H1 (cell line): ENCODE measurements at places on chromosomes 5 and 9. TPM values are rescaled to one million over a fixed set of nuclear protein-coding genes. Genes with fewer than 3 reads are reported as not detected.

GRCh38 chr5:2186472-2187015, 303.8 kb upstream of the IRX4 start:
- H3K4me3 ChIP-seq: no peak overlapping the region
- H3K27me3 ChIP-seq: no peaks in the 10 kb centered on the region
- no peak overlapping the region for H3K27ac ChIP-seq
- no peaks in the 10 kb centered on the region for H3K4me1 ChIP-seq

DNA sequence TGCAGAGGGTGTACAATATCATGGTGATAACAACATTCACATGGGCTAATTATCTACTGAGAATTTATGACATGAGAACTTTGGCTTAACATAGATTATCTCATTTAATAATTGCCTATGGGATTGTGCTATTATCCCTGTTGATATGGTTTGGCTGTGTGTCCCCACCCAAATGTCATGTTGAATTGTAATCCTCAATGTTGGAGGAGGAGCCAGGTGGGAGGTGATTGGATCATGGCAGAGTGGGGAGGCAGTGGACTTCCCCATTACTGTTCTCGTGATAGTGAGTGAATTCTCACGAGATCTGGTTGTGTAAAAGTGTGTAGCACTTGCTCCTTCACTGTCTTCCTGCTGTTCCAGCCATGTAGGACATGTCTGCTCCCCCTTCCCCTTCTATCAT, 186.4 kb downstream of the TRIM32 start:
- H3K4me3 ChIP-seq: no peak overlapping the region
- H3K27ac ChIP-seq: no peak overlapping the region
- H3K27me3 ChIP-seq: no peaks in the 10 kb centered on the region
- peaks cover 3% of the 10 kb centered on the region; the same call in 1 of the 2 replicates for H3K36me3 ChIP-seq
- H3K4me1 ChIP-seq: peaks cover 6% of the 10 kb centered on the region
- no peak for DNase-seq

DNA sequence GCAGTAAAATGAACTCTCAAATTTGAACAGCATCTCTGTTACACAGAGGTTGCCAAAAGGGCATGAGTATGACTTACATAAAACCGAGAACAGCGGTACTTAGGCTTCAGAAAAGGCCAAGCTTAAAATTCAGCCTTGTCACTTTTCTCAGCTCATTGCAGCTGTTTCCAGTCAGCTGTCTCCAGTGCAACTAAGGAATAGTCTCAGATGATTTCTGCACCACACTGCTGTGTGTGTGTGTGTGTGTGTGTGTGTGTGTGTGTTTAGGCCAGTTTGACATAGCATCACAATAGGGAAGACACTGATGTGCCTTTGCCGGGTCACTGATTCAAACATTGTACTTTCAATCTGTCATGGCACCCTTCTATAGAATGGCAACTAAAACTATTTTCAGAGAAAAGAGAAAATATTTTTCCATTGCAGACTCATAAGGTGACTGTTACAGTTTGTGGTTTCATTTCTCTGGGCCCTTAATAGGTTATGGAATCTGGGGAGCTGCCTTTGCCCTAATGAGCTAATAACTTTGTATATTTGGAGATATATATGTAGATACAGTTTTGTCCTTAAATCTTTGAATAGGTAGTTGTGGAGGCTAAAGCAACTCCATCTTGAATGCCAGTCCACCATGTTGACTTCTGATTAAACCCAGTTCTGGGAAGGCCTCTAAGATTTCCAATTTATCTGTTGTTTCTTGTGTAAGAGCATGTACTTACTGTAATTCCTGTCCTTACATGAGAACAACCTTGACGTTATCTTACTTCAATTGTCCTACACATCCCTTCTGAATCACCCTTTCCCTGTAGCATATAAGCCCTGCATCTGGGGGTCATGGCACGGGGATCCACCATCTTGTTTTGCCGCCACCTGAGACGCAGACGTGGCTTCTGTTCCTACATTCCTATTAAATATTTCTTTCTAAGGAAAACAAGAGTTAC, 4.5 kb downstream of the LSM11 start:
- no peak for DNase-seq
- H3K27ac ChIP-seq: no peak overlapping the region
- H3K4me1 ChIP-seq: no peaks in the 10 kb centered on the region; the same call in 1 of the 2 replicates

The NEURL1B gene
- 5.7 and 6.1 TPM in 2 replicates for total RNA-seq

- no peaks in the 10 kb centered on the region for H3K36me3 ChIP-seq
- H3K27me3 ChIP-seq: no peaks in the 10 kb centered on the region
- DNase-seq: no peak
- no peaks in the 10 kb centered on the region for H3K4me1 ChIP-seq
Observed at GRCh38 chr9:88355166-88355565, 33.1 kb upstream of the SPIN1 start.

The DOCK2 gene
- 5.7 and 8.5 TPM in 2 replicates for total RNA-seq

The SV2C gene
- total RNA-seq: 0.08 and 0.24 TPM in 2 replicates

DNA sequence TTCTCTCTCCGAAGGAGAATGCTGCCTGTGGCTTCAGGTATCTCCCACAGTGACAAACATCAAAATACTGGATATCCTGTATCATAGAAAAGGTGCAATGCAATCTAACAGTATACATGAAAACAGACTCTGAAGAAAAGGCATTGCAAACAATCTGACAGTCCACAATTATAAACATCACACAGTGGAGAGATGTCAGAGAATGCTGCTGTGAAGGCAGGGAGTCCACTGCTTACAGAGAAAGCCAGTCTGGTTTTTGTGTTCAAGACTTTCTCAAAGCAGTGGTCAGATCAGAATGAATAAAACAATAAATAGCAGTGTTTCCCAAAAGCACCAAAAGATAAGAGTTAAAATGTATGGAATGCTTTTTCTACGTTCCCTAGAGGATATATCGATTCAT, 28.7 kb downstream of the TTC23L start:
- H3K36me3 ChIP-seq: no peaks in the 10 kb centered on the region
- no peak overlapping the region for H3K4me3 ChIP-seq
- H3K27ac ChIP-seq: no peak overlapping the region
- H3K27me3 ChIP-seq: no peaks in the 10 kb centered on the region
- peaks cover 11% of the 10 kb centered on the region for H3K4me1 ChIP-seq

- no peak overlapping the region for H3K27ac ChIP-seq
- DNase-seq: no peak
- no peaks in the 10 kb centered on the region for H3K27me3 ChIP-seq
- no peak overlapping the region for H3K4me3 ChIP-seq
- H3K4me1 ChIP-seq: no peaks in the 10 kb centered on the region
Observed at GRCh38 chr9:115691693-115692092, 461.9 kb upstream of the PAPPA start.

The MAMDC2 gene
- total RNA-seq: 15.3 and 15.4 TPM in 2 replicates

The CMYA5 gene
- total RNA-seq: 0.65 and 0.95 TPM in 2 replicates

The ADAMTSL2 gene
- 0.69 and 0.74 TPM in 2 replicates for total RNA-seq

GRCh38 chr5:174625591-174626350, 98.6 kb upstream of the MSX2 start:
- no peak for DNase-seq
- H3K4me3 ChIP-seq: no peak overlapping the region
- no peak overlapping the region for H3K27ac ChIP-seq
- no peaks in the 10 kb centered on the region for H3K27me3 ChIP-seq
- peaks cover 4% of the 10 kb centered on the region; the same call in 1 of the 2 replicates for H3K4me1 ChIP-seq
- no peaks in the 10 kb centered on the region for H3K36me3 ChIP-seq
